ENCODE measurements at places on chromosomes 11 and 22.

- DNase-seq: no peak
These were observed 194.2 kb downstream of the HIPK3 start for GRCh38 chr11:33451364-33451763.

DNA sequence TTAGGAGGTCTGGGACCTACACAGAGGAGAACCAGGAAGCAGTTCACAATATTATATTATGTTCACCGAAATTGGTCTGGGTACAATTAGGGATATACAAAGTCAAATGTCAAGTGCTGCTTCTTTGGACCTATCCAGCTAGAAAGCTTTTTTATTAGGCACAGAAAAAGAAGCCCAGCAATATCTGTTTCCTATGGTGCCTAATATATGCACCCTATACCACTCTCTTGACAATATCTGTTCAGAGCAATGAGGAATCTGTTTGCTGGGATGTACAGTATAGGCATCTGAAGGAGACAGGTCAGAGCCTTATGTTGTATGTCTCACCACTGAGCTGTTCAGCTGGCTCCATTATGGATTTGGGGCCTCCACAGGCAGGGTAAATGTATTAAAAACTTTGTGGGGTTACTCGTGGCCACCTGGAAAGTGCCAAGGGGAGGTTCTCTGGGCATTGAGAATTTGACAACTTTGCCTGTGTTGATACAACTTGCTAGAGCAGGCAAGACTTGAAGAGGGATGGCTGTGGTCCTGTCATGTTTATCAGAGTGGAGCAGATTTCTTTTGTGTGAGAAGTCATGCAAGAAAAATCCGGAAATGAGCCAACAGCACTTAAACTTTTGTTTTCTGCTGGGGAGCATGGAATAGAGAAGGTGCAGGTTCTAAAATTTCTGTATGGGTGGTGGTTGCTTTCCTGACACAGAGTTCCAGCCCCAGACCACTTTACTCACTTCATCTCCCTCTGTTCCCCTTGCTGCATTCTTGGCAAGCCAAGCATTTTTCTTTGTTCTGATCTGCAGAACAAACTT, 10.1 kb downstream of the STIM1 start:
- DNase-seq: peak; percentile 40

DNA sequence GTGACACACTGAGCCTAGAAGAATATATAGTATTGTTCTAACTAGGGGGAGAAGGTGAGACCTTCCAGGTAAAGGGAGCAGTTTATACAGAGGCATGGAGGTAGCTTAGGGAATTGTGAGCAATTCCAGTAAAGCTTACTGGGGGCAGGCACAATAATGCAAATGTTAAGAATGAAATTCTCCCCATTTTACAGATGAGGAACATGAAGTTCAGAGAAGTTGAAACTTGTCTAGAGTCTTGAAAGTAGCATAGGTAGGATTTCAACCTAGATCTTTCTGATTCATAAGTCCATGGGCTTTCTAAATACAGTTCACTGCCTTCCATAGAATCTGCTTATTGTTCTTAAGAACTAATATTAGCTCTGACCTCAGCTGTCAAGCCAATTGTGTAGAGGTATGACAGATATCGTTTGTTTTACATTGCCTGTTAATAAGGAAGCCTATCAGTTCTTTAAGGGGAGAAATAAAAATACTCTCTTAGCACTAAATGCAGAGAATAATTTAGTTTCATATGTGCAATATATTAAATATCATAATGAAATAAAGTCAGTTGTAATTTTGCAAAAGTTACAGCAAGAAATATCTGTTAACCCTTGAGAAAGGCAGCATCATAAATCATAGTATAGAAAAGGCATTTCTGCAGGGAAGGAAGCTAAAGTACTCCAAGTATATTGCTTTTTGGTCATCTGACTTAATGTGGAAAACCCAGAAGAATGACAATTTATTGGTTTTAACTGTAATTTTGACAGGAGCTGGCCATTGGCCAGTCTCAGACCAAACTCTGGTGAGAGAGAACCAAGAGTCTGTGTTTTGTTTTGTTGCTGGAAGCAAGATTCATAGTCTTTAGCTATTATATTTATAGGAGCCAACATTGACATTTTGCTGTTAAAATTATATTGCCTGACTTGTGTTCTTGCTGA, 181.8 kb downstream of the UVRAG start:
- no peak for DNase-seq

DNA sequence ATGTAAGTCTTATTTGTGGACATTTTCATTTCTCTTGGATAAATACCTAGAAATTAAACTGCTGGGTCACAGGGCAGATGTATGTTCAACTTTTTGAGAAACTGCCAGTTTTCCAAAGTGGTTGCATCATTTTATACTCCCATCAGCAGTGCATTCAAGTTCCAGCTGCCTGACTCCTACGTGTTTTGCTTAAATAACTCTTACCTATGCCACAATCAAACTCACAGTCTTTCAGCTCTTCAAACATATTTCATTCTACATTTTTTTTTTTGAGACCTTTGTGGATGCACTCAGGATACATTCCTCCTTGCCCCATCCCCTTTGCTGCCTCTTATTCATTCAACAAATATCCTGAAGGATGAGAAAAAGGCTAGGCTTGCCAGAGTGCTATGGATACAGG, 9.2 kb downstream of the TCF20 start:
- DNase-seq: no peak

DNA sequence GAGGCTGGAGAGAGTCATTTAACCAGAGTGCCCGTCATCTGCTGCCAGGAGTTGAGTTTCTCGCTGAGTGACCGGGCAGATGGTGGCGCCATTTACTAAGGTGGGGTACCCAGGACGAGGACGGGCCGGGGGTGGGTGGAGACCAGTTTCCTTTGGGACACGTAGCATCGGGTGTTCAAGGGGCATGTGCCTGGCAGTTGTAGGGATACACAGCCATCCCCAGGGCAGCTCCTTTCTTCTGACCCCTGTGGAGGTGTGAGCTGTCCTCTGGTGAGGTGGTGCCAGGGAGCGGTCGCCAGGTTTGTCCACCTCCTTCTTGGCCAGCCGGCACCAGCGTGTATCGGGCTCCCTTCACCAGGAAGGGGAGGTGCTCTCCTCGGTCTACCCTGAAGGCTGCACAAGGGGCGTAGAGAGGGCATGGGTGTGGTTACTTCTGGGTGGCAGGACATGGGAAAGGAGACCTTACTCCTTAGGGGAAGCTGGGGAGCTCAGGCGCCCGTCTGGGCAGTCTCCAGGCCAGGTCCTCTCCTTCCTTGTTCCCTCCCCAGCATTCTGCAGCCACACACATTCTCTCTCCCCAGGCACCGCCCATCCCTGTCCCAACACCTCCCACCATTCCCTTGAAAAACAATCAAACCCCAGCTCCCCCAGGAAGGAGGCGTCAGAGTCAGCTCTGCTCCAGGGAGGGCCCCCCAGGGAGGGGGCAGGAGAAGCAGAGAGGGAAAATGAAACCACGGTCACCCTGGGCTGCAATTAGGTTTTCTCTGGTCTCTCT, 10.3 kb upstream of the MB start:
- peak; percentile 89 for DNase-seq

GRCh38 chr11:61963282-61964057, 4.0 kb downstream of the FTH1 start:
- DNase-seq: peak; percentile 94

GRCh38 chr11:134170919-134171281, 52.9 kb downstream of the NCAPD3 start:
- no peak for DNase-seq

DNA sequence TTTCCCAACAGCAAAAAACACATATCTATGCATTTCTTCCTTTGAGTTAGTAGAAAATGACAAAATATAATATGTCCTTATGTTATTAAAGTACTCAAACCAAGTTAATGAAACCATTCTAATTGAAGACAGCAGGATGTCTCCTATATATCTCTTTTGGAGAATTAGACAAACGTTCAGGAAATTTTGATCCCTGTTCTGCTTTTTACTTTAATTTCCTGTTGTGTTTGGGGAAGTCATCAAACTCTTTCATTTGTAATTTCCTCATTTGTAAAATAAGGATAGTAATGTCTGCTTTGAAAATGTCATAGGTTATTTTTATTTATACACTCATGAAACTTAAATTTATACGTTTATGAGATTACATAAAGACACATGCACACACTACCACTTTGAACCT, 281.8 kb upstream of the ANO5 start:
- peak; percentile 71 for DNase-seq

DNA sequence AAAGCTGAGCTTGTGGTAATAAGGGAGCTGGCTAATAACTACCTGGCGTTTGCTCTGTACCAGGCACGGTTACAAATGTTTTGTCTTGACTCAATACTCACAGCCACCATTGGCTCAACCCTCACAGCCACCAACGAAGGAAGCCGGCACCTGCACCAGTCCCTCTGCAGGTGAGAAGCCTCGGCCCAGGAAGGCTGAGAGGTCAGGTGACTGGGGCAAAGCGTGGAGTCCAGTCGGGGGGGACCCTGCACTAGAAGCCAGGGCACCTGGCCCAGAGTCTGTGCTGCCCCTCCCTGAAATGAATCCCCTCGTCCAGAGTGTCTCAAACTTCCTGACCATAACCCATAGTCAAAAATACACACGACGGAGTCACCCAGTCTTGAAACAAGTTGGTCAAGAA, 90.1 kb downstream of the PHF21B start:
- no peak for DNase-seq

DNA sequence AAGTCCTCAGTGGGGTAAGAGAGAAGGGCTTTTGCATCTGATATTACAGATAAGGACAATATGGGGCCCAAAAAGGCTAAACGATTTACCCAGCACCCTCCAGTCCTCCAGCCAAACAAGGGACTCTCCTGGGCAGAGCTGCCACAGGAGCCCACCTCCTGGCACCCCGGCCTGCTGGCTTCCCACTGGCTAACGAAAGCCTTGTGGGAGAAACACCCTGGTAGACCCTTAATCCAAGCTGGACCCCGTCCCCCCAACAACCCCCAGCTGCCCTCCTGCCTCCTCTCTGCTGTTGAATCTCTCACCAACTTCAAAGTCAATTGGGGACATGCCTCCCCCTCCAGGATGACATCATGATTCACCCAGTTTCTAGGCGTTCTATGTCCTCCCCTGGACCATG, 10.8 kb downstream of the C1QTNF6 start:
- DNase-seq: no peak

- DNase-seq: no peak
These were observed 89.6 kb downstream of the CSNK2A3 start for GRCh38 chr11:11263238-11264005.

- peak; percentile 13 for DNase-seq
These were observed 77.4 kb downstream of the CWC15 start for GRCh38 chr11:94895971-94896370.

- DNase-seq: peak; percentile 77
These were observed 17.6 kb upstream of the CLPB start for GRCh38 chr11:72451831-72452376.

DNA sequence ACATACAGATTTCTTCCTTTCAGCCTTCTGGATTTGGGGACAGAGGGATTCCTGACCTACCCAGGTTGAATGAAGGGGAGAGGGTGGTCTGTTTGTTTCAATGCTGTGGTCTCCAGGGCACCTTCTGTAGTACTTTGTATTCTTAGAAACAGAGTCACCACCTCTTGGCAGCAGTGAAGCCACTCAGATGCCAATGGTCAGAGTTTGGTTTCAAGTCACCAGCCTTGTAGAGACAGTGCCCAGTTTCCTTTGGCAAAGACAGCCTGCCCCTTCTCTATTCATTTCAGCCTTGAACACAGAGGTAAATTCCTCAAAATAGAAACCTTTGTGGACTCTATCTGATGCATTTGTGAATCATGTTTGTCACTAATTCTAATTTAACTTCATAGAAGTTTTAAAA, 111.7 kb upstream of the RASSF10 start:
- DNase-seq: no peak

DNA sequence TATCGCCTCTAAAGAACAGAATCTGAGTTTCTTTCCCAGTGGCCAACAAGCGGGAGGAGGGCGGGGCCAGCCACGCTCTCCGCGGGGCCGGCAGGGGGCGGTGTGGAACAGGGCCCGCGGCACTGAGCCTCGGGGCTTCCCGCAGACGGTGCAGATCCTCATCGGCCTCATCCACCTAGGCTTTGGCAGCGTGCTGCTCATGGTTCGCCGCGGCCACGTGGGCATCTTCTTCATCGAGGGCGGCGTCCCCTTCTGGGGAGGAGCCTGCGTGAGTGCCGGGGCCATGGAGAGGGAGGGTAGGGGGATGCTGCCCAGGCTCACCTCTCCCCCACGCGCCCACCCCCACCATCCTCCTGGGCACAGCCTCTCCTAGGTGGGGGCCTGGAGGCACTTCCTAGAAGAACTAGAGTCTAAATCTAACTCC, 10.7 kb downstream of the MS4A15 start:
- no peak for DNase-seq

DNA sequence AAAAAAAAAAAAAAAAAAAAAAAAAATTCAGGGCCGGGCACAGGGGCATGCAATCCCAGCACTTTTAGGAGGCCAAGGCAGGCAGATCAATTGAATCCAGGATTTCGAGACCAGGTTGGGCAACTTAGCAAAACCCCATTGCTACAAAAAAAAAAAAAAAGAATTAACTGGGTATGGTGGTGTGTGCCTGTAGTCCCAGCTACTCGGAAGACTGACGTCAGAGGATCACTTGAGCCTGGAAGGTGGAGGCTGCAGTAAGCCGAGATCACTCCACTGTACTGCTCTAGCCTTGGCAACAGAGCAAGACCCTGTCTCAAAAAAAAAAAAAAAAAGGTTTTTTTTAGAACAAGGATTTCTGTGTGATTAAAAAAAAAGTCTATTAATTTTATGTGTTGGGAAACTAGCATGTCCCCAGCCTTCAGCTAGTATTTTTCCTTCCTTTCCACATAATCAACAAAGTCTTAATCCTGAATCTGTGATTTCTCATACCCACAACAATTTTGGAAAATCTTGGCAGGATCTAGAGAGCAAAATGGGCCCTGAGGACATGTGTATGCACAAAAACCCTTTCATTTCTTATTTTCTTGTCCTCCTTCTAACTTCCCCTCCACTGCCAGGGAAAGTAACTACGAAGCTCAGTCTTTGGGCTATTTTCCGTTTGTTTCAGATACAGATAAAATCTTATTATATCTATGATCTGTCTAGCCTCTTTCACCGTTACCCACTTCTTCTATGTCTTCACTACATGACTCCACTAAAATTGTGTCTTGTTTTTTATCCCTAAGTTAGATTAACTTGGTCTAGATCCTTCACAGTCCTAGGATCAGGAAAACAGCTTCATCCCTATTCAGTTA, 5.7 kb upstream of the AMBRA1 start:
- no peak for DNase-seq
